ENCODE measurements at places on chromosomes 2 and 18.

- no peak for DNase-seq
These were observed 57.4 kb downstream of the RHBDD1 start for GRCh38 chr2:226893216-226893615.

GRCh38 chr2:130825231-130825965 is 11.3 kb upstream of the ARHGEF4 start:
- no peak for DNase-seq

- DNase-seq = no peak
These were observed 114.4 kb upstream of the PDE1A start for GRCh38 chr2:182541268-182541667.

DNA sequence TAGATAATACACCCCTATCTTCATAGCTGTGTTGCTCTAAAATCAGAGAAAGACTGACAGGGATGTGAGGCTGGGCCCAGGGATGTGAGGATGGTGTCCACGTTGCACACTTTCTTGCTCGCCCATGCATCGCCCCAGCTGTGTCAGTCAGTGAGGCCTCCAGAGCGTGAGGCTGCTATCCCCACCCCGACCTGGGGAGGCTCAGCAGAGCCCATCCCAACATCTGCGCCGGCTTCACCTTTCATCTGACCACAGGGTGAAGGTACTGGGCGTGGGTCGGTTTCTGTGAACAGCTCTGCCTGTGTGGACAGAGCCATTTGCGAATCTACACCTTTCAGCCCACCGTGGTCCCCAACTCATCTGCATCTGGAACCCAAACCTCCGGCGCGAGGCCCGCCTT is 255.7 kb downstream of the HDAC4 start:
- no peak for DNase-seq

GRCh38 chr2:174343623-174344455 is 9.1 kb downstream of the SP9 start:
- DNase-seq = peak; percentile 23

DNA sequence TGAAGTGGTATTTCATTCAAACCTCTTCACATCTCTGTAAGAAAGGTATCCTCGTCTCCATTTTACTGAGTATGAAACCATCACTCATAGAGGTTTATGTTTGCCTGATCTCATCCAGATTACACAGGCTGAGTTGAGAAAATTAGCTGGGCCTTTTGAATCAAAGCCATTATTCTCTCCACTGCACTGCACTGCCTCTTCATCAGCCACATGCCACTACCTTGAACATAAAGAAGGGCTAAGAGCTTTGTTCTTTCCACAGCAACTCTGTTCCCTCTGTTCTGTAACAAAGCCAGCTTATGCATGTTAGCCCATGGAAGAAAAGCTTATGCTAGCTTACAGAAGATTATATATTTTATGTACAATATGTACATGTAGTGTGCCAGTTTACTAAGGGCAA is 362.6 kb upstream of the DLGAP1 start:
- DNase-seq = no peak

- no peak for DNase-seq
These were observed 125.9 kb downstream of the GPD2 start for GRCh38 chr2:156562124-156562523.

DNA sequence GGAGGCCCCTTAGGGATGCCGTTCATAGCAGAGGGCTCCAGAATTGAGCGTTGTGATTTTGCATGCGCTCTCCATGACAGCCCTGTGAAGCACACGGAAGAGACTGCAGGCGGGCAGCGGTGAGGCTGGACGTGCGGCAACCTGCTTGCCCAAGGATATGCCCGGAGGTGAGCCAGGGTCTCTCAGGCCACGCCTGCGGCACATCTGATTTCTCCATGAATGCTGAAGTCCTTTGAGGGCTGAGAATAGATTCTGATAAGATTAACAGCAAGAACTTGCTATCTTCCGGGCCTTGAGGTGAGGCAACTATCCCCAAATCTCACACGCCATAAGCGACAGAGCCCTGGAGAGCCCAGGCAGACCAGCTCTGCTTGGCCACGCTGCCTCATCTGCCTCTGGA is 55.6 kb upstream of the LAMA1 start:
- no peak for DNase-seq

GRCh38 chr2:29921560-29921915 is at the start of gene ALK:
TSS of gene ALK (minus strand) at chr2:29921586. CDS start at chr2:29920659, 927 bp downstream.
- peak; percentile 92 for DNase-seq

GRCh38 chr2:239499726-239500573 is 99.1 kb upstream of the HDAC4 start:
- DNase-seq = peak; percentile 44

- DNase-seq = no peak
These were observed 189.0 kb upstream of the SMAD7 start for GRCh38 chr18:49139766-49140165.

- no peak for DNase-seq
These were observed 115.5 kb downstream of the KCTD1 start for GRCh38 chr18:26432651-26433424.

DNA sequence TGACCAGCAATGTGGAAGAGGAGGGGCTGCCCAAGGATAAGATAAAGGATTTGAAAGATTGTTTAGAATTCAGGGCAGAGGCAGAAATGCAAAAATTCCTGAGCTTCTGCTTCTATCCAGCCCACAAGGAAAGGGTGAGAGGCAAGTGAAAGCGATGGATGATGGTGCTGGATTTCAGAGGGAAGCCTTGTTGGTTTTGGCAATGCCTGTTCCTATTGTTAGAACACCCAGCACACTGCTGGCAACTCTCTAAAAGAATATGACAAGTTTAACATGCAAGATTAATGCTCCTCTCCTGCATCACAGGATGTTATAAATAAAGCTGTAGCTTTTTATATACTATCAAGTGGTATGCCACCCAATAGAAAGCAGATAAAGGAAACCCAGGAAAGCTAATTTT is 92.6 kb downstream of the ZNF385B start:
- no peak for DNase-seq

DNA sequence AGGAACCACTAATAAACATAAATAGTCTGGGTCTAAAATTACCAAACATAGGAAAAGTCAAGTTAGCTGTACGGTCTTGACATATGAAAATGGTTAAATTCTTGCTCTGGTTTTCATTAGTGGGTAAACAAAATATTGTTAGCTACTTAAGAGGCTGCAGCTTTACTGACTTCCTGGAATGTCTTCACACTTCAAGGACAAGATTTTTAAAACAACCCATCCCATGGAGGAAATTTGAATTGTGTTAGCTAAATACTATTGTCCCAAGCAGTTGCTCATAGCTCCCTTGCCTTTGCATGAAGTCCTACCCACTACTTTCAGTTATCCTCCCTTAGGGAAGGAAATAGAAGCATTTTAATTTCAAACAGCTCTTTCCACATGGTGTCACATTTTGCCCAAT is 128.5 kb downstream of the EPHA4 start:
- DNase-seq = no peak

DNA sequence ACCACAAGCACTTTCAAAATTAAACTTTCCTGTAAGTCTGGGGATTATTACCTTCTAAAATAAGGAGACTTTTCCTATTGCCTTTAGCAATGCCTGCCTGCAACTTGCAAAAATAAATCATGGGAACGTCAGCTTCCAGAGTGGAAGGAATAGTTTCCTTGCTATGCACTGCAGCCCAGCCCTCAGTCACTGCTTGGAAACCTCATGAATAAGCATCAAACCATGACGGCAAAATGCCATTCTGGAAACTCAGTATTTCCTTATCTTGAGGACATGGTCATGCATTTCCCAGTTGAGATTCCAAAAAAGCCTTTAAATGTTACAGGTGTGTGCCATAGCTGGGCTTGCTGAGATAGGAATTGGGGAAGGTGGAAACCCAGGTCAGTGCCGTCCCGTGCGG is 84.2 kb upstream of the OTOS start:
- no peak for DNase-seq

GRCh38 chr2:174149530-174149929 is 98.8 kb downstream of the OLA1 start:
- no peak for DNase-seq

DNA sequence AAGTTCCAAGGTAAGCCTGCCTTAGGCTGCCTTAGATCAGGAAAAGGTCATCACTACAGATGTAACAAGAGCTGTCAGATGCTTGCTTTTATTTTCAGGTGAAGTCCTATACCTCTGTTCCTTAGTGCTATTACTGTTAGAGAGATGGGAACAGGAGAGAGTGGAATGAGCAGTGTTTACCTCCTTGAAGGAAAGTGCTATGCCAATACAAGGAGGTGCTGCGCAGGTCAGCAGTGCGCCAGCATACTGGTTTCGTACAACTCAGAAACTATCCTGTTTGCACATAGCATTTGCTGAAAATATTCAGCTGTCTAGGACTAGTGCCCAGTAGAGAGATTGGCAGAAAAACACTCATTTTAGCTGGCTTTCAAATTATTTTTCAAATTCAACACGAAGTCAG is 413.0 kb upstream of the RAB12 start:
- no peak for DNase-seq

DNA sequence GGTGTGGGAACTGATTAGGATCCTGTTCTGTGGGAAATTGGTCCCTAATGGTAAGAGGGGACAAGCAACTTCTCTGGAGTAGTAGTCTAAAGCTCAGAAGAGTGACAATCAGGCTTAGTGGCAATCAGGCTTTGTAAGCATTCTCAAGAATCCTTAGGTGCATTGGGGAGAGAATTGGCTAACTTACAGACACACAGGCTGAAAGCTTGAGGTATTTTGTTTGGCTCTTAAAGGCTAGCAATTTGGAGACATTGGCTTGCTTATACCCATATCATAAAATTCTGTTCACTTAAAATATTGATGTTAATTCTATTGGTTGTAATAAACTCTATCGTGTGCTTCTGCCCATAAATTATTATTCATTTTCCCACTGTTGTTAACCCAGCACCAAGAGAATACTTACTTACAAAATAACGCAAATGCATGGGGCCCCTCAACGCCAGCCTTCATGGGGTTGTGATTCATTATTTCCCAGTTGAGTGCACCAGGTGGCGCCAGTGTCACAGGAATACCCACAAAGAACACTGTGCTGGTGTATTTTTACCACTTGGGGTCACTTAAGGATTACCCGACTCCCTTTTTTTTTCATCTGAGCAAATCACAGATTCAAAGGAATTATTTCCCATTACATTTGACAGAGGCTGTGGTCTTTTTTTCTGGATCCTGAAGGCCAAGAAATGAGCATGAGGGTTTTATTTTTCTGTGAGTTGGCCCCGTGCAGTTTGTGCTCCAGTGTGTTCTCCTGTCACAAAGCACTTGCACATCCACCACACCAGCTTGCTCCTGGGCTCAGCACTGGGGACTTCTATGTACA is 45.5 kb downstream of the DDX1 start:
- DNase-seq = peak; percentile 80

DNA sequence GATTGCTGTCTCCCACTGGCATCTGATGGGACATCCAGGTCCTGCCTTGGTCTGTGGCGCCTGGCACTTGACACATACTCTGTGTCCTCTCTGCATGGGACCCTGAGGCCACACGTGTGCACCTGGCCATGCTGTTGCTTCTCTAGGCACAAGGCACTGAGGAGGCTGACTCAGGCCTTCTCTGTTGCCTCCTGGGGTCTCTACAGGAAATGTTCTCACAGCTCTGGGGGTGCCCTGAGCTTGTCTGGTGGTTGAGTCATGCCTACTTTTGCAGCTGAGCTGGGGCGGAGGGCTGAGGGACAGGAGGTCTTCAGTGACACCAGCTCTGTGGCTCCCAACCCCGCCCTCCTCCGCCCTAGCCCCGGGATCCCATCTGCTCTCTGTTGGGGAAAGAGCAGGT is 207.0 kb upstream of the HS6ST1 start:
- DNase-seq = no peak

All from right hindlimb (tissue), 1 donor.